ENCODE measurements at places on chromosomes 2 and 18.

- DNase-seq, result no peak
Observed at GRCh38 chr2:116719836-116720235, 1094.7 kb upstream of the DDX18 start.

DNA sequence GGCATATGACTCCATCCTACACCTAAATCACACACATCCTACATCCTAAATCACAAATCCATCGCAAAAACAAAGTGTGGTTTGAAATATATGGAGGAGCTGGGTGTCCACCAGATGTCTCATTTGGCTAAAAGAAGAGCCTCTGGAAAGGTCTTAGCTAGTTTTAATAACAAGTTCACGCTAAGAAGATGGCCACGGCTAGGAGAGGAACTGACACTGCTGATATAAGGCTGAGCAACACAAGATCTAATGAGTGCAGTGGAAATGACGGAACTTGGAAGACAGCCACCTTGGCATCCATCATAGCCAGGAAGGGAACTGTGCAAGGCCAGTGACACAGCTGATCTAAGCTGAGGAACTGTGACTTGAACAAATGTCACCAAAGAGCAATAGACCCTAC is 60.0 kb upstream of the AGAP1 start:
- no peak for DNase-seq

DNA sequence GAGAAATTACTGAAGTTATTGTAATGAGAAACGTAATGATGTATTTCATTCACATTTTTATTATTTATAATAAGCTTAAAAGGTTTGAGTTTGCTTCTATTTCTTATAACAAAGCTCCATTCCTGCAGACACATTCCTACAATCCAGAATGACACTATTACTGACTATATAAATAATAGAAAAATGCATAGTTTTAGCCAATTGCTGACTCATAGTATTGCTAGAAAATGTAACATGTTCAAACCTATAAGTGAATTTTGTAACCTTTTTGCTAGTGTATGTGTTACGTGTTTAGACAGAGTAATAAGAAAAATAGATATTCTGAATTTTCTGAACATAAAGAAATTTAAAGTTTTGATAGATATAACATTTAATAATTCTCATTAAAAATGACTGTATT is 9.3 kb upstream of the VWC2L start:
- no peak for DNase-seq

- no peak for DNase-seq
Observed at GRCh38 chr2:2237563-2237962, 93.5 kb downstream of the MYT1L start.

- no peak for DNase-seq
Observed at GRCh38 chr2:66457545-66457944, 22.6 kb downstream of the MEIS1 start.

- DNase-seq, result no peak
Observed at GRCh38 chr18:39781565-39781964, 2173.5 kb upstream of the PIK3C3 start.

- DNase-seq, result no peak
Observed at GRCh38 chr2:69514406-69514805, 77.2 kb upstream of the NFU1 start.

DNA sequence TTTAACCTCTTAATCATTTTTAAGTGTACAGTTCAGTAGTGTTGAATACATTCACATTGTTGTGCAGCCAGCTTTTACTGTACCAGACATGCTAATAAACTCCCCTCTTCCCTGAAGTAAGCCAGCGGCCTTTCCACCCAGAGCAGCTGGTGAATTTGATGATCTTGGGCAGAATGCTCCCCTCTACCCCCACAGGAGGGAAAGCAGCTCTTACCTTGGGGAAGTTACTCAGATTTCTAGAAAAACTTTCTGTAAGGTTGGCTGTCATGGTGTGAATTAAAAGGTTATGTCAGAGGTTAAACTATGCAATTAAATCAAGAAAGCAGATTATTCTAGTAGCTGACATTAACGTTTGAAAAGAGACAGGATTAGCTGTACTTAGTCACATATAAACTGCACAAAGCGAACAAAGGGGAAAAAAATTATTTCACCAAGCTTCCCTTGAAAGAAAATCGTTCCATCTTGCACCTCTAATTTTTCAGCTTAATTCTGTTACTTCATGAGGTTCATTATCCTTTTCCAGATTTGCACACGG is 398.5 kb upstream of the NRP2 start:
- no peak for DNase-seq

GRCh38 chr18:74856434-74856833 is 258.8 kb downstream of the ZNF407 start:
- DNase-seq, result no peak

DNA sequence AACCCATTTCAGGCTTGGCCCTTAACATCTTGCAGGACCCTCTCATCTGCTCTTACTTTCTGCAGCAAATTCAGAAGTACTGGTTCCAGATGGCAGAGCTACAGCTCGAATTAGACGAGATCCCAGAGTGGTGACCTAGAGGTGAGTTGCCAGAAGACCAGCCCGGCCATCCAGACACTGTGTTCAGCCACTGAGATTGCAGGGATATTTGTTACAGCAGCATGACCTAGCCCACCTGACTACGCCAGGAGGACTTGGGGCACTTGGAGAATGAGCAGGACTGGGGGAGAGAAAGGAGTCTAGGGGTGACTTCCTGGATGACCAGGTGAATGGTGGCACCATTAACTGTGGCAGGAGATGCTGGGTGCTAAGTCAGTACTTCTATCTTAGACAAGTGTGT is 67.2 kb upstream of the ID2 start:
- DNase-seq, result no peak

GRCh38 chr18:41642756-41643155 is 312.3 kb upstream of the PIK3C3 start:
- no peak for DNase-seq

GRCh38 chr2:8422450-8422800 is 259.4 kb upstream of the ID2 start:
- DNase-seq, result no peak

GRCh38 chr2:215498431-215498830 is 62.6 kb upstream of the FN1 start:
- DNase-seq, result no peak

DNA sequence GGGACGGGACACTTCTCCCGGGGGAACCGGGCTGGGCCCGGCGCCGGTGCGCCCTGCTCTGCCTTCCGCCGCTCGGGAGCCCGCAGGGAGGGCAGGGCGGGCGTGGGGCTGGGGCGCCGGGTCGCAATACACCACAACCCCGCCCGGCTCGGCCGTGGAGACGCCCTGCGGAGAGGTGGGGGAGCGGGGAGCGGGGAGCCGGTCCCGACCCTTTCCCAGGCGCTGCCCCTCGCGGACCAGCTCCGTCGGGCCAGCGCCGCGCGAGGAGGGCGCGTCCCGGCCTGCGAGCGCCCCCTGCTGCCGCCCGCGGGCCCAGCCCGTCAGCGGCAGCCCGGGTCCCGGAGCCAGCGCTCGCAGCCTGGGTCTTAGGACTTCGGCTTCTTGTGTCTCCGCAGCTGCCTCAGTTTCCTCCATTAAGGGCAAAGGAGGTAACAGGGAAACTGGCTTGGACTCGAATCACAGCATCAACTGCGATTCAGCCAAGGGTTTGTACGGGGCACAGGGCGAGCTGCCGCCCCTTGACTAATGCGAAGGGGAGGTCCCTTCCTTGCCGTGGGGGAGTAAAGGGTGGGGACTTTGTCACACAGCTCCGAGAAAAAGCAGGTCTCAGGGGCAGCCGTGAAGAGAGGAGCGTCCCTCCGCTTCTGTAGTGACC is 635 bp upstream of the ADRA2B start:
- DNase-seq, result peak; percentile 43

DNA sequence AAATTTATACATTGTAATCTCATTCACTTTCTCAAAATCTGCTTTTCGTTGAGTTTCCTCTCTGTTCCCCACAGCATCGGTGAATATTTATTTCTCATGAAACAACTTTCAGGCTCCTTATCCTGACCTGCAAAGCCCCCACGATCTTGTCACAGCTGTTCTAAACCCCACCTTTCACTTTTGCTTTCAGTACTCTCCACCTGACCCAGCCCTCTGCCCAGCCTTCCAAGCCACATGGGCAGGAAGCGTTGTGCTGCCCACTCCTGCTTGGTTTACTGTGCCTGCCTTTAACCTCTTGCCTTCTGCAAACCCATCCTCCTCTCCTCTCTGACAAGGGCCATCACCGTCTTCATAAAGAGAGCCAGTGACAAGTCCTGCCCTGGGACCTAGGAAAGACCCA is 262.5 kb downstream of the GALR1 start:
- no peak for DNase-seq
